Nucleus accumbens (tissue), 56 donors: ENCODE measurements at places on chromosomes 2 and 18.

DNA sequence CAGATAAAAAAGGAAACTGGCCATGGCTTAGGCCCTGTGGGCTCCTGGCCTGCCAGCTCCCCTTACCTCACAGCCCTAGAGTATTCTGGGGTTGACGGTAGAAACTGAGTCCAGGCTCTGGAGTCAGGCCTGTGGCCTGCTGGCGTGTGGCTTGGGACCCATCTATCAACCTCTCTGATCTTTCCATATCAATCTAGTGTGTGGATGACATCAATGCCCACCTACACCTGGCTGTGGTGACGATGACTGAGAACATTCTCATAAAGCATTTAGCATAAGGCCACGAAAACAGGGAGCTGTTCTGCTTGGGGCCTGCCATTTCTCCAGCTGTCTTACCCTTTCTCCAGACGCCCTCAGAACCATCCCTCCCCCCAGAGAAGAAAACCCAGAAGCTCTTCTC, 17.9 kb downstream of the PCARE start:
- no peak for DNase-seq

DNA sequence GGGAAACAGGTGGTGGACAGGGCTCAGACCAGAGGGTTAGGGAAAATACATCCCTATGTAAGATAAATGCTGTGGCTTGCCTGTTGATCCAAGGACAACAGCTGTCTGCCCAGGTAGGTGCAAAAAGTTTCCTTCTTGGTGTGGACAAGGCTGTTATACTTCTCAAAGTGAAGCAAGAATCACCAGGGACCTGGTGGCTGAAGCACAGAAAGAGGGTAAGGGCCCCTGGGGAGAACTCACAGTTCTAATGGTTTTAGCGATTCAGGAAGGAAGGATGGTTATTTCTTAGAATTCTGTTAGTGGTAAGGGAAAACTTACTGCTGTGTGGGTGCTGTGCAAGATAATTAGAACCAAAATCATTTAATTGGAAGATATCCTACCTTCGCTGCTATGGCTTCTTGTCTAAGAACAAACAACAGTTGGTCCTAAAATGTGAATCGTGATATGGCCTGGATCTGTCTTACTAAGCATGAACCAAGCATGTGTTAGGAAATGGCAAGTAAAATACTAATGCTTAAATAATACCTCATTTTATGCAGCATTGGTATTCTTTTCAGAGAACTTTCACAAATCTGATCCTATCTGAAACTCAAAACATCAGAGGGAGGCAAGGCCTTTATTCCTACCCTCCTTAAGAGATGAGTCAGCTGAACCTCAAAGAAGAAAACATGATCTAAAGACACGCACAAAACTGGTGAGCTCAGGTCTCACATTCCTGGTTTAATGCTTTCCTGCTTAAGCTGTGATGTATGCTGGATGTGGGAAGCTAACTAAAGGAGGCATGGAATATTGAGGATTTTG, 159.2 kb upstream of the THUMPD2 start:
- DNase-seq: no peak

DNA sequence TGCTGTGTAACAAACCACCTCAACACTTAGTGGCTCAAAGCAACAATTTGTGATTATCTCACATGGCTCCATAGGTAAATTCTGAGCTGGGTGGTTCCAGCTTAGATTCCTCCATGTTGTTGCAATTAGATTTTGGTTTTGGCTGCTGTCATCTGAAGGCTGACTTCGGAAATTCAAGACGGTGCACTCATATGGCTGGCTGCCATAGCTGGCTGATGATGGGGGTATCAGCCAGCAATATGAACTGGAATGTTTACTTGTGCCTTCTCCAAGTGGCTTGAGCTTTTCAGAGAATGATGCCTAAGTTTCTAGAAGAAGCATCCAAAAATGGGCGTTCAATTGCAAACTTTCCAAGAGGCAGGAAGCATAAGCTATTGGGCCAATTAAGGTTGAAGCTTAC, 213.1 kb downstream of the GCA start:
- no peak for DNase-seq

DNA sequence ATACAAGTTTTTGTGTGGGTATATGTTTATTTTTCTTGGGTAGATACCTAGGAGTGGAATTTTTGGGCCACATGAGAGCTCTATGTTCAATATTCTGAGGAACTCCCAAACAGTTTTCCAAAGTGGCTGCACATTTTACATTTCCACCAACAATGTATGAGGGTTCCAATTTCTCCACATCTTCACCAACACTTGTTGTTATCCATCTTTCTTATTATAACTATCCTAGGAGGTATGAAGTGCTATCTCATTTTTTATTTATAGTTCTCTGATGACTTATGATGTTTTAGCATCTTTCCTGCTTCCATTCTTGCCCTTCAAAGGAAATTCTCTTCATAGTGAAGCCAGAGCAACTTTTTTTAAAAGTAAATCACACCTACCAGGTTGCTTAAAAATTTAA, 8.7 kb downstream of the PGAP1 start:
- DNase-seq: no peak

GRCh38 chr2:102200539-102200938, 13.7 kb downstream of the IL1RL2 start:
- DNase-seq: no peak

GRCh38 chr2:218180467-218181114, 13.8 kb upstream of the CXCR1 start:
- no peak for DNase-seq

- DNase-seq: no peak
These were observed 123.3 kb downstream of the HDAC4 start for GRCh38 chr2:239277401-239278085.

DNA sequence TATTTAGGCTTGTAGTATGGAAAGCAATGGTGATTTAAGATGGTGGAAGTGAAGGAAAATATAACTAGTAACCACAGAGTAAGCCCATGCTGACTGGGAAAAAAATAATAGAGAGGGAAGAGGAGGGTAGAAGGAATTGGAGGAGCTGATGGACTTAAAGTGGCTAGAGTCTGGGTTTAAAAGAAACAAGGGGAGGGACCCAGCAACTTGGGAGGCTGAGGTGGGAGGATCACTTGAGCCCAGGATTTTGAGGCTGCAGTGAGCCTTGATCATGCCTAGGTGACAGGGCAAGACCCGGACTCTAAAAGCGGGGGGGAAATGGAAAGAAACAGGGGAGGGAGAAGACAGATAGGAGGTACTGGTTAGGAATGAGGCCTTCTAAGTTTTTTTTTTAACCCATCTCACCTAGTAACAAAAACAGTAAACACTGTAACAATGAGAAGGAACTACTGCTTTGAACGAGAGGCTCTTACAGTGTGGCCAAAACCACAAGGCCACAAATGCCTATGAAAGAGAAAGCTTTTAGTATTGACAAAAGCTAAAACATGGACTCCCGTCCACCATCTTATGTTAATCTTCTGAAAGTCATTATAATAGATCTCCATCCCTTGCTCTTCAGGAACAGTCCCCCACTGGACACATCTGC, 26.6 kb downstream of the METTL8 start:
- DNase-seq: no peak

DNA sequence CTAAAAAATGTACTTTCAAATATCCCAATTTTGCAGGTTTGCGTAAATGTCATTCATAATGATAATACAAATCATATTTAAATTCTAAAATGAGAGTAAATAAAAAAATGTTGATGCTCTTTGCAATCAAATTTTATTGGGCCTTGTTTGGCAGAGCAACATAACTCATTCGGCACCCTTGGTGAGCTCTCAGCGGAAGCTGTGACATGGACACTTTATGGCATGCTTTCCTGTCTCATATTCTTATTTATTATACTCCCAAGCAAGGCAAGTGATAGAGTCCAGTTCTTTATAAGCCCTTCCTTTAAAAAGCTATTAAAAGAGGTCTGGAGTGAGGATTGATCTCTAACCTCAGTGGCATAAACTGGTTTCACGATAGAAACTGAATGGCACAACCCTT, 1493.2 kb upstream of the NXPH2 start:
- DNase-seq: no peak

DNA sequence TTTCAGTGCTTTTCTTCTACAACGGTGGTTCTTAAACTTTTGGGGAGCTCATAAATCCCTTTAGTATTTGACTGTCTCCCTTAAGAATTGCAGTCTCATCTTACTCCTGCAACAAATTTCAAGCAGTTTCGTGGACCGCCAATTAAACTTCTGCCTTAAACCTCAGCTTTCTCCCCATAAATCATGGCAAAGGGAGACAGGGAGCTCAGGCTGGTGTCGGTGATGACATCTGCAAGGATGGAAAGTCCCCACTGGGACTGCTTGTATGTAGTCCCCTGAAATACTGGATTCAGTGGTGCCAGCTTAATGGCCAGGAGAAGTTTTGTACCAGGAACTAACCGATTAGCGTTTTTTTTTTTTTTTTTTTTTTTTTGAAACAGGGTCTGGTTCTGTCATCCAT, 148.7 kb upstream of the ITGA6 start:
- DNase-seq: no peak

GRCh38 chr2:48415836-48416515, 114.0 kb upstream of the STON1 start:
- no peak for DNase-seq

- no peak for DNase-seq
These were observed 174.9 kb downstream of the EPHA4 start for GRCh38 chr2:221397187-221397586.

- no peak for DNase-seq
These were observed 193.2 kb upstream of the HS6ST1 start for GRCh38 chr2:128511731-128512378.
